Activated effector memory CD4-positive, alpha-beta T cell treated with Interleukin-2 at 50 U/mL for 16 hours (primary cell): ENCODE measurements at places on chromosomes 5 and 9.

GRCh38 chr5:41161271-41161670 is 52.1 kb downstream of the C6 start:
- no peak for DNase-seq

- DNase-seq, result no peak
Observed at GRCh38 chr5:139474890-139475791, 4.3 kb downstream of the SMIM33 start.

DNA sequence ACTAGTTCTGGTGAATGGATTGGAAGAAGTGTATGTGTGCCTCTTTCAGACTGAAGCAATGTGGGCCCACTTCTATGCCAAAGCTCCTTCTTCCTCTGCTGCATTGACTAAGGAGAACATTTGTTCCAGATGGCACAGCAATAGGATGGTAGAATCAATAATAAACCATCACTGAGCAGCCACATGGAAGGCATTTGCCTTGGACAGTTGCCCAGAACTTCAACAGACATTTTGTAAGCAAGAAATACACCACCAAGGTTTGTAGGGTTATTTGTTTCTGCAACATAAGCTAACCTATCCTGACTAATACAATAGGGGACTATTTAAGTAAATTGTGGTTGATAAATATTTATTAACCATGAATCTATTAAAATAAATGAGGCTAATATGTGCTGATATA is 37.7 kb upstream of the CSNK1G3 start:
- no peak for DNase-seq

DNA sequence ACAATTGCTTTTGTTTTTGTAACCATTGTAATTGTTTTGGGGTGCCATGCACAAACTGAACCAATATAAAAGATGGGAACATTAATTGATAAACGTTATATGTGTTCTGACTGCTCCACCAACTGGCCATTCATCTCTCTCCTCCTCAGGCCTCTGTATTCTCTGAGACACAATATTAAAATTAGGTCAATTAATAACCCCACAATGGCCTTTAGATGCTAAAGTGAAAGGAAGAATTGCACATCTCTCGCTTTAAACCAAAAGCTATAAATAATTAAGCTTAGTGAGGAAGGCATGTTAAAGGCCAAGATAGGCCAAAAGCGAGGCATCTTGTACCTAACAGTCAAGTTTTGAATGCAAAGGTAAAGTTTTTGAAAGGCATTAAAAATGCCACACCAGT is 448.4 kb upstream of the ITGA1 start:
- no peak for DNase-seq

- no peak for DNase-seq
Observed at GRCh38 chr5:40571729-40572128, 108.0 kb upstream of the PTGER4 start.

- no peak for DNase-seq
Observed at GRCh38 chr5:58341476-58341875, 118.4 kb downstream of the PLK2 start.

DNA sequence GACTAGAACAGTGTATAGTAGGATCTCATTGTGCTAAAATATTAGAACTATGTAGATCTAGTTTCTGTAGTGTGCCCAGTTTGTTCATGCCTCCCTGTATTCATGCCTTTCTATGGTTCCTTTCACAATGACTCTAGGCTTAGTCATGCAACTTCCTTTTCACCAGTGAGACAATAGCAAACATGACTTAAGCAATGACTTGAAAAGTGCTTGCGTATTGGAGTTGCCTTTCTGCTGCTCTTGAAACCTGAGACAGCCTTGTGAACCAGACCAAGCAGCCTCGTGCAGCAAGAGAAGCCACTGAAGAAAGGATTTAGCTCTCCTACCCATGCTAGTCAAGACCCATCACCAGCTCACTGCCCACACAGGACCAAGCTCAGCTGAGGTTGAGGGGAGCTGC is 294.5 kb upstream of the TAS2R1 start:
- no peak for DNase-seq

- no peak for DNase-seq
Observed at GRCh38 chr9:97510797-97511654, 9.6 kb downstream of the TMOD1 start.

GRCh38 chr9:107137495-107138202 is 145.4 kb upstream of the RAD23B start:
- DNase-seq, result no peak

- no peak for DNase-seq
Observed at GRCh38 chr5:124287813-124288212, 458.6 kb downstream of the ZNF608 start.

DNA sequence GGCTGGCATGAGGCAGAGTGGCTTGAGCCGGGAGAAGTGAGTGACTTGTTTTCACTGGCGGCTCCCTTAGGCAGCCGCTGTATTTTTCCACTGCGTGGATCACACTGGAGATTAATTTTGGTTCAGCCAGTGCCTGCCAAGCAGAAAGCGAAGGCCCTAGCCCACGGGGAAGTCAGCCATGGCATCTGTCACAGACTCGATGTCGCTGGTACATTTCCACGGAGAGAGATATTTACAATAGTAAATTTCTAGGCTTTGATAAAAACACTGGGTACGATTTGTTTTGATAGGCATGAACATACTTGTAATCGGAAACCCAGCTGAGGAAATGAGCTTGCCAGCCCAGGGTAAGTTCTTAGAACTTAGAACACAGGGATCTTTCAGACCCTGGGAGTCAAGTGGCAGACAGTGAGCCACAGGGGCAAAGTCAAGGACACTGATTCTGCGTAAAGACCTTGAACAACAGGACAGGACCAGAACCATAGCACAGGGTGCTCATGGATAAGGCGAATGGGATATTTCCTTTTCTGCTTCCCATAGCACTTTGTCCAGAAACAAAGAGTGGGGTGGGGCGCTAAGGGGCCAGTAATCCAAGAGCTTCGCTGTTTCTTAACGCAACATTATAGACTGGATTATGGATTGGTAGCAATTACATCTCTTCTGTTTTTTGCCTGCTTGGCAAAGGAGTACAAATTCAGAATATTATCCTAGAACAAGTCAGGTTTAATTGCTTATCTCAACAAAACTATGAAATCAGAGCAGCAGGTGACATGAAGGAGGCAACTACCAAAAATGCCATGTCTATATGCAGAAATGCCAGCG is 4.5 kb downstream of the DUSP1 start:
- no peak for DNase-seq
